ENCODE measurements at places on chromosomes 13 and 19. TPM values are rescaled to one million over a fixed set of nuclear protein-coding genes. Genes with fewer than 3 reads are reported as not detected.

DNA sequence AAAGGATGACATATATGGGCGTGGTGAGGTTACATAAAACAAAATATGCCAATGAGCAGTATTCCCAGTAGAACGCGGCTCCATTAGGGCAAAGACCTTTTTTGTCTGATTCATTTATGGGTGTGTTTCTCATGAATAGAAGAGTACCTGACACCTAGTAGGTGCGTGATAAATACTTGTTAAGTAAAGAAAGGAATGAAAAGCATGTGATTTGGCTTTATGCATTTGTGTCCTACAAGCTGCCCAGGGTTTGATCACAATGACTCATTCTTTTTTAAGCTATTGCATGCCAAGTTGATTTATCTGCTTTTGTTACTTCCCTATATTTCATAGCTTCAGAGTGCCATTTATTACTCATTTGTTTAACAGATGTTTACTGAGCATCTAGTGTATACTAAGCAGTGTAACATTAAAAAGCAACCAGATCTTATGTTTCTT is 19.1 kb upstream of the KCTD4 start:
- DNase-seq = peak; percentile 56

- no peak for DNase-seq
Measured at GRCh38 chr19:10566658-10567410, 1.0 kb upstream of the KRI1 start.

GRCh38 chr19:1402411-1403070 is 1.2 kb upstream of the GAMT start:
- no peak for DNase-seq

DNA sequence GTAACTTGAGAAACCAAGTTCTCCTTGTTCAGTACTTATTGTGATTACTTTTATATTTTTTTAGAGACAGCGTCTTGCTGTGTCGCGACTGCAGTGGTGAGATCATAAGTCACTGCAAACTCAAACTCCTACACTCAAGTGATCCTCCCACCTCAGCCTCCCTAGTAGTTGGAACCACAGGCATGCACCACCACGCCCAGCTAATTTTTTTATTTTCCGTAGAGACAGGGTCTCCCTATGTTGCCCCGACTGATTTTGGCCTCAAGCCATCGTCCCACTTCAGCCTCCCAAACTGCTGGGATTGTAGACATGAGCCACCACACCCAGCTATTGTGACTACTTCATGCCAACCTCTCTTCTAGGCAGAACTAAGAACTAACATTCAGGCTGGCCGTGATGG is 8.3 kb downstream of the C19orf53 start:
- DNase-seq = no peak

DNA sequence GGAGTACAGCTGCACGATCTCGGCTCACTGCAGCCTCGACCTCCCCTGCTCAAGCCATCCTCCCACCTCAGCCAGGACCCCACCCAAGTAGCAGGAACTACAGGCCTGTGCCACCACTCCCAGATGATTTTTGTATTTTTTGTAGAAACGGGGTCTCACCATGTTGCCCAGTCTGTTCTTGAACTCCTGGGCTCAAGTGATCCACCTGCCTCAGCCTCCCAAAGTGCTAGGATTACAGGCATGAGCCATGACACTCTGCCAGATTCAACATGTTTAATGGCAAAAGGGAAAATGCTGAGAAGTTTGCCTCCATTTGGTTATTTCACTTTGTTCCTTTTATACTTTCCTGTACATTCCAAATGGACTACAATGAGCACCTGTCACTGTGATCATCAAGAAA is 65.8 kb downstream of the ZIC5 start:
- no peak for DNase-seq

GRCh38 chr13:51687947-51688714 is 103.9 kb downstream of the WDFY2 start:
- DNase-seq = no peak

DNA sequence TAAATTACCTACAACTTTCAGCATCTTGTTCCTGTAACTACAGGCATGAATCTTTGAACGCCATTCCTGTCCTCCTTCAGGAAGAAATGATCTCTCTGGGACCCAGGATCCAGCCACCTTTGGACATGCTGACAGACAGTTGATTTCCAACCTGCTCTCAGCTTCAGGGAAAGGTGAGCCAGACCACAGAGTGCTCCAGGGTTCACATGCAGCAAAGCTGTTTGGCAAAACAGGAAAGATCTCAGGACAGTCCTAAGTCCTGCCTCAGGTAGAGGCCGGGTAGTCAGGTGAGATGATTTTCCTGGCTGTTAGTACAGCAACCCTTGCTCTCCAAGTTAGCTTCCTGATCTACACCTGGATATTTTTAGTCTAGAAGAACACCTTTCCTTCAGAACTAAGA is 9.1 kb downstream of the SLC15A1 start:
- no peak for DNase-seq

DNA sequence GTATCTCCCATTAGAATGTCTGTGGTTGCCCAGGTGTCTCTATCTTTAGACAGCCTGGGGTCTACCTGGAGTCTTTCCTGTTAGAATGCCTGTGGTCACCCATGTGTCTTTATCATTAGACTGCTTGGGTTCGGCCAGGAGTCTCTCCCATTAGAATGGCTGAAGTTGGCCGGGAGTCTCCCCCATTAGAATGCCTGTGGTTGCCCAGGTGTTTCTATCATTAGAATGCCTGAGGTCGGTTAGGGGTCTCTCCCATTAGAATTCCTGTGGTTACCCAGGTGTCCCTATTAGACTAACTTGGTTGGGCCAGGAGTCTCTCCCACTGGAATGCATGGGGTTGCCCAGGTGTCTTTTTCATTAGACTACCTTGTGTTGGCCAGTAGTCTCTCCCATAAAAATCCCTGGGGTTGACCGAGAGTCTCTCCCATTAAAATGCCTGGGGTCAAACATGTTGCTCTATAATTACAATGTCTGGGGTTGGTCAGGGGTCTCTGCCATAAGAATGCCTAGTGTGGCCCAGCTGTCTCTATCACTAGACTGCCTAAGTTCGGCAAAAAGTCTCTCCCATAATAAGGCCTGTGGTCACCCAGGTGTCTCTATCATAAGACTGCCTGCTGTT is 1448.7 kb downstream of the UQCRFS1 start:
- no peak for DNase-seq

GRCh38 chr19:14394167-14394566 is 12.9 kb downstream of the ADGRE5 start:
- no peak for DNase-seq

GRCh38 chr13:109439813-109440212 is 346.6 kb downstream of the IRS2 start:
- no peak for DNase-seq

DNA sequence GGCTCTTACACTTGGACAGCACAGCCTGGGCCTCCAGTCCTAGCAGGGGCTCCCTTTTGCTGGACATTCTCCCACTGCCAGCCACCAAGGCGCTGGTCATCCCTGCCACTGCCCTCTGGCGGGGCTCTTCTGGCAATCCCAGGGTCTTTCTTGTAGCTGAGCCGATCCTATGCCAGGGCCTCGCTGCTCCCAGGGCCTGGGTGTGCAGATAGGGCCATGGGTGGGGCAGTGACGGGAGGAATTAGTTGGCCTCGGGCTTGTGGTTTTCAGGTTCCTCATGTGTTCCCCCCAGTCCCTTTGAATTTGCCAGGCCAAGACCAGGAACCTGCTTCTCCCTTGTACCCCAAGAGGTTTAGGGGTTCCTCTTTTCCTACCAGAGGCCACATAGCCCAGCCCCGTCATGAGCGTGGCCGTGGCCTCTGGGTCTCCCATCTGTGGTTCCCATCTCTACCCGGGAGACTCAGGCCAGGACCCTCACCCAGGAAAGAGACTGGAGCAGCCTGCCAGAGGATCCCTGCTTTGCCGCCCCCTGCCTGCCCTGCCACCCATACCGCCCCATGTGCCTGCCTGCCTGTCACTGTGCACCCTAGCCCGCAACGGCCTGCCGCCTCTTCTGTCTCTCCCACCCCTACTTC is 26.2 kb downstream of the TMED1 start:
- DNase-seq = no peak

- DNase-seq = peak; percentile 33
Measured at GRCh38 chr19:41792513-41793413, 3.6 kb upstream of the CEACAM3 start.

DNA sequence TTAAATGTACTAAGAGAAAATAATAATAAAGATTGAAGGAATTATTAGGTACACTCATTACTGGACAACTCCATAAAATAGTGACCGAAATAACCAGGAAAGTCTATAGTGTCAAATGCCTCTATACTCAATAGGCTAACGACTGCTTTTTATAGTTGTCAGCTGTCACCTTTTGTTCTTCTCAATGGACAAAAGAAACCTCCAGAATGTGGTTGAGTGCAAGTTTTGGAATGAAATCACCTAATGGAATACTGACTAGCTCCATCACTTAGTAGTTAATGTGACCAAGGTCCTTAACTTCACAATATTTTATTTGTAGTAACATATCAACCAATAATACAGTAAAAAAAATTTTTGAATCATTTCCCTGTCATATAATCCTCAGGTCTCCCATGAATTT is 18.1 kb downstream of the TSC22D1 start:
- no peak for DNase-seq

- no peak for DNase-seq
Measured at GRCh38 chr13:92451060-92451459, 775.5 kb upstream of the GPC6 start.

GRCh38 chr19:43438291-43439031 is 23.8 kb downstream of the TEX101 start:
- peak; percentile 74 for DNase-seq

- peak; percentile 12 for DNase-seq
Measured at GRCh38 chr19:56639217-56639616, 3.7 kb upstream of the SMIM17 start.

DNA sequence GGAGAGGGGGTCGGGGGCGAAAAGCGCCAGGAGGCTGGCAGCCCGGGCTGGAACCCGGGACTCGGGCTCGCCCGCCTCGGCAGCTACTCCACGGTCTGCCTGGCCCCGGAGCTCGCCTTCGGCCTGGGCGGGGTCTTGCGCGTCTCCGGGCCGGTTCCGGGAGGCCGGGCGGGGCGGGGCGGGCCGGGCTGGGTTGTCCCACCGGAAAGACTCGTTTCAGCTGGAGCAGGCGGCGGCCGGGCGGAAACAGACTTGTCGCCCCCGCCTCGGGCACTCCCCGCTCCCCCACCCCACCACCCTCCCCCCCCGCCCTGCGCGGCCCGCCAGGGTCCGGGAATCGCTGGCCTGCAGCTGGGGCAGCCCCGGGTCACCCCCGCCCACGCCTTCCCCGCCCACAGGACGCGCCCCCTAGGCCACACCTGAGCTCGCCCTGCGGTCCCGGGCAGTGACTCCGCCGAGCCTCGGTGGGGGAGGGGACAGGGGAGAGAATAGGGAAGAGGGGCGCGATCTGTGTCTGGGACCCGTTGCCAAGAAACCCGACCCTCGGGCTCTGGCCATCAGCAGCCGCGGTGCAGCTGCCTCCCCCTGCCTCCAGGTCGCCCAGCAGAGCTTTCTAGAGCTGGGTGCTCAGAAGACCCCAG is 109.4 kb downstream of the KCTD15 start:
- DNase-seq = no peak

GRCh38 chr13:30751183-30751933 is 16.0 kb downstream of the ALOX5AP start:
- no peak for DNase-seq

GRCh38 chr19:11639602-11640471 is 42.6 kb downstream of the ZNF627 start:
- DNase-seq = peak; percentile 89

- DNase-seq = no peak
Measured at GRCh38 chr13:113922412-113923118, 51.3 kb downstream of the C13orf46 start.

GRCh38 chr13:49213539-49213938 is 6.6 kb upstream of the MLNR start:
- no peak for DNase-seq

DNA sequence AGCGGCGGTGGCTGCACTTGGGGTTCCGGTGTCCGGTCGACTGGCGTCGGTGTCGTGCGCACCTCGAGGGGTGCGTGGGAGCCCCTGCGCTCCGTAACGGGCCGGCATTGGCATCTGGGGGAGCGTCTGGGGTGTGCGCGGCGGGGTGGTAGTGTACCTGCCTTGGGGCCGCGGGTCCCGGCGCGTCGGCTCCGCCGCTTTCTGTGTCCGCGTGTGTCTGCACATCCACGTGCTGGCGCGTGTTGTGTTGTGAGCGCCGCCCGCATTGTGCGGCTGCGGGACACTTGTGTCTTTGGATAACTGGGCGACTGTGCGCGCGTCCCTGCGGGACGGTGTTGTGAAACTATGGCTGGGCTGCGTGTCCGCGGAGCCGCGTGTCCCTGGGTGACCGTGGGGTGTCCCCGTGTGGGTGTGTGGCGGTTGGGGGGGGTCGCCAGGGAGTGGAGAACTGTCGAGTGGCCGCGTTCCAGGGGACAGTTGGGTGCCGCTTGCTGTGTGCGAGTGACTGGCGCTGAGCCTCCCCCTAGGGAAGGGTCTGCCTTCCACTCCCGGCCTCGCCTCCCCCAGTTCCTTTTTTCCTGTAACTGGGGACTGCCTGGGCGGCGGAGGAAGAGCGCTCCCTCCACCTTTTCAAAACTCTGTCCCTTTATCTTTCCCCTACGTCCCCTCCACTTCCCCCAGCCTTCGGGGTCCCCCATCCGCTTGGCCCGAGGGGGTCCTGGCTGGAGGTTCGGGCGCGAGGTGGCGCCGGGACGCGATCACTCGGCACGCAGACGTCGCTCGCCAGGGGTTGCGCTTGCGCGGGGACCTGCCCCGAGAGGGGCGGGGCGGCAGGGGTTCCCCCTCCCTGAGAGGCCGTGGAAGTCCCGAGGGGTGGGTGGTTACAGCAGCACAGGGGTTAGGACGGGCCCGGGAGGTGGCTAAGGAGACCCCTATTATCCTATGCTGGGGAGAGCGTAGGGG is 5.7 kb upstream of the NFIC start:
- DNase-seq = peak; percentile 55

DNA sequence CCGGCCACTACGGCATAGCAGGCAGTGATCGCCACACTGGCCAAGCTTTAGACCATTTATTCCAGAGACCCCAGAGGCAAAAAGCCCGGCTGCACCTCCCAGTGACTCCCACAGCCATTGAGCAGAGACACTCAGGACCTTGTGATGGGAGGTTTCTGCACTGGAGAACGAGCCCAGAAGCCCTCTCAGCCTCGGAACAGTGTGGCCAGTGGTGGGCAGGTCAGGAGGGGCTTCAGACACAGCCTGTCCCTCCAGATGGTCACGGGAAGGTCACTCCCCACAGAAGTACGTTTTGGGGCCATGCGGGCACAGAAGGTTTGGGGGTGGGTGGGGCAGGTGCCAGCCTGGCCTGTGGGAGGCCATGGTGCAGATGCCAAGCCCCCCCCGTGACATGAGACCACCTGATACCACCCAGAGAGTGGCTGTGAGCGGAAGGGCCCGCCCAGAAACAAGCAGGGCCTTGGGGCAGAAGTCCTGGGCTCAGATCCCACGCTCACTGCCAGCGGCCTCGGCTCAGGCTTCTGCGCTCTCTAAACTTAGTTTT is 599 bp upstream of the F10 start:
- DNase-seq = no peak

The RASGRP4 gene
- not detected for total RNA-seq

The PDX1 gene
- not detected for total RNA-seq

The ZNF665 gene
- total RNA-seq = 0.86 TPM

The NLRP9 gene
- total RNA-seq = not detected

The NKG7 gene
- not detected for total RNA-seq

The YJEFN3 gene
- total RNA-seq = 0.43 TPM

The RNF17 gene
- total RNA-seq = 0.86 TPM

The GSX1 gene
- total RNA-seq = not detected
